ENCODE measurements at places on chromosomes 2 and 18.

DNA sequence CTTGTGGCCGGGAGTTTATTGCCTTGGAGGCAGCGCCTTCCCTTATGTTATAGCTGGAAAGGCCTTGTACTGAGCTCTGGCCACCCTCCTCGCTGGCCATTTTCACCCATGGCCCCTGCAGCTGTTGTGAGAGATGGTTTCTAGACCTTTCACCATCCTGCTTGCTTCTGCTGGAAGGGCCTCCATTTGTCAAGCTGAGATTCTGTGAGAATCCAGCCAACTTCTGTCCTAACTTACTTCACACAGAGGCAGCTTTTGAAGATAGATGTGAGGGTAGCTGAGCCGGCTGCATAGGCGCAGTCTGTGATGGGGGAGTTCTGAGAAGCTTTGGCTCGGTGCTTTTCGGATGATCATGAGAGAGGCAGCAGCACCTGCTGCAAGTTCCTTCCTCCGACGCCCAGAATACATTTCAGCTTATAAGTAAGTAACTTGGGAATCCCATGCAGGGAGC lies 8.7 kb downstream of the CTIF start:
- DNase-seq = no peak

- DNase-seq = no peak
These were observed 49.4 kb downstream of the PLEKHM3 start for GRCh38 chr2:207975921-207976320.

DNA sequence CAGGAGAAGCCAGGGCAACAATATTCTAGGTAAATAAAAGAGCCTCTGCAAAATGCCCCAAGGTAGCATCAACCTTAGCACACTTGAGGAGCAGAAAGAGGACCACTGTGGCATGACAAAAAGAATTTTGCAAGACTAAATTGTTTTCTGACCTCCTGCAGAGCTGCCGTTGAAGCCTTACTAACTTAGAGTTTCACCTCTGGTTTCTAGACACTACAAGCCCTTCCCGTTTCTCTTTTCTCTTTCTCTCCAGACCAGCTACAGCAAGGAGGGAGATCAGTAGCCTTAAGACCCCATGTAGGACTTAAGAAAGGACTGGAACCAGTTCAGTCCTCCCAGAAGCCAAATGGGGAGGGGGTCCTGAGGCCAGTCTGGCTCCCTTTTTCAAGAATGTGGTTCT lies 73.3 kb upstream of the SP3 start:
- DNase-seq = no peak

DNA sequence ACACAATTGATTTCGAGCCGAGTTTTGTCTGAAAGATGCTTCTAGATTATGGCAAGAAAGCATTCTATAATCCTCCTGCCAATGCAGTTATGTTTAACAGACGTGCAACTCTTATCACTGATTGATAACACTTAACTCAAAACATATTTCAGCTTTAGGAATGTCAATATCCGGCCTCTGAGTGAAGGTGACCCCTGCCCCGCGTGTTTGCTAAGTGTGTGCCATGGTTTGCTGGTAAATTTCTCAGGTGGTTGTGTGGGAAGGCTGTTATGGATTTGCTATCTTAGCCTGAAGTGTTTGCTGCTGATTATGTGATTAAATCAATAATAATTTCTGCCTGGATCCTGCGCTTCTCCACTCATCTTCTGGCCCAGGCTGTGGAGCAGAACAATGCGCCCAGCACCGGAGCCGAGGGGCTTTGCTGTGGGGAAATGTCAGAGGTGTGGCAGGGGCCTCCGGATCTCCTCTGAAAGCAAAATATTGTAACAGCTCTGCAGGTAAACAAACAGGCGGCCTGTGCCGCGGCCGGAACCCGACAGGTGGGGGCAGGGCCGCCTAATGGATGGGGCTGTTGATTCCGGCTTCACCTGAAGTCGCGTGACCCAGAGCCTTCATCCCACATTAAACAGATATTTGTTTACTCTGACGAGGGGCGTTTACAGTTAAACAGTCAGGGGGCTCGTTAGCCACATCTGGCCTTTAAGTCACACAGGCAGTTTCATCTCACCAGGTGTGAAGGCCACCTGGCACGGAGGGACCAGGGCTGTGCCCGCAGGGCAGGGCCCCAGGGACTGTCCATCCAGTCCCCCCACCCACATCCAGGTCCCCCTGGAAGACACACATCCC lies 210.7 kb upstream of the SALL3 start:
- no peak for DNase-seq

- DNase-seq = no peak
These were observed 49.2 kb downstream of the OXER1 start for GRCh38 chr2:42714686-42715085.

DNA sequence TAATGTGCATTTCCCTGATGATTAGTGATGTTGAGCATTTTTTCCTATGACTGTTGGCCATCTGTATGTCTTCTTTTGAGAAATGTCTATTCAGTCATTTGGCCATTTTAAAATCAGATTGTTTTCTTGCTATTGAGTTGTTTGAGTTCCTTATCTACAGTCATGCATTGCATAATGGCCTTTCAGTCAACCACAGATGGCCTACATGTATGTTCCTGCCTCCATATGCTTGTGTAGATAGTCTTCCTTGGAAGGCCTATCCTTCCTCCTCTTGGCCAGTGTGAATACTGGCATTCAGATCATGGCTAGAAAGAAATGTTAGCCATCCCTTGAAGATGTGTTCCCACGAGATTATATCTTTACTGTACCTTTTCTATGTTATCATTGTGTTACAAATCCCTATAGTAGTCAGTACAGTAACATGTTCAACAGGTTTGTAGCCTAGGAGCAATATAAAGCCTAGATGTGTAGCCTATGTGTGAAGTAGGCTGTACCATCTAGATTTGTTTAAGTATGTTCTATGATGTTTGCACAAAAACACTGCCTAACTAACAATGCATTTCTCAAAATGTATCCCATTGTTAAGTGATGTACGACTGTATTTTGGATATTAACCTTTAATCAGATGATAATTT lies 65.6 kb upstream of the CD302 start:
- no peak for DNase-seq

GRCh38 chr2:68850524-68850923 lies 20.7 kb downstream of the BMP10 start:
- no peak for DNase-seq

DNA sequence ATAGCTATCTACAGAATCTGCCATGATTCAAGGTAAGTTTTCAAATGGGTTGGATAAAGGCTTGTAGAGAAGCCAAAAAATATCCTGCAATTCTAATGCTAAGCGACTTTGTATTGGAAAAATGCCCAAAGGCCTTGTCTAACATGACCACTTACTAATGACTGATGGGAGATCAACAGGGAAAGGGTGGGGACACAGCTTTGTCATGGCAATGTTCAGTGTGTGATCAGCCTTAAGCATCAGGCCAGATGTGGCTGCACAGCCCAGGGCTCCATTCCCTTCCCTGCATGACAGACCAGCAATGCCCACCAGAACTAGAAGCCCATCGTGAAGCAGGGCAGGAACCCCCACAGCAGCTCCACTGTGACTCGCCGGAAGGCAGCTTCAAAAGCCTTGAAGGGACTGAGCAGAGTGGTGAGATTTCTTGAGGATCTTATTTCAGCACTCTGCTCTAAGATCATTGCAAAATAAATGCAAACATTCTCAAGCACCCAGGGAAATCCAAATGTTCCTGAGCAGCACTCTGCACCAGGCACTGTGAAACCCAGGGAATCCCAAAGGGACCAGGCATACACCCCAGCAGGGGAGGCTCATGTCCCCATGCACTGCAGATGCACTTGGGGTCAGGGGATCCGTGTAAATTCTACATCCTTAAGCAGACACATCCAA lies 517.9 kb upstream of the SMIM21 start:
- no peak for DNase-seq

- no peak for DNase-seq
These were observed 81.7 kb upstream of the SEC11C start for GRCh38 chr18:59057969-59058368.

- no peak for DNase-seq
These were observed 23.6 kb downstream of the SLC66A2 start for GRCh38 chr18:79927607-79928562.

GRCh38 chr18:24914171-24914525 lies 437.8 kb downstream of the ZNF521 start:
- no peak for DNase-seq

DNA sequence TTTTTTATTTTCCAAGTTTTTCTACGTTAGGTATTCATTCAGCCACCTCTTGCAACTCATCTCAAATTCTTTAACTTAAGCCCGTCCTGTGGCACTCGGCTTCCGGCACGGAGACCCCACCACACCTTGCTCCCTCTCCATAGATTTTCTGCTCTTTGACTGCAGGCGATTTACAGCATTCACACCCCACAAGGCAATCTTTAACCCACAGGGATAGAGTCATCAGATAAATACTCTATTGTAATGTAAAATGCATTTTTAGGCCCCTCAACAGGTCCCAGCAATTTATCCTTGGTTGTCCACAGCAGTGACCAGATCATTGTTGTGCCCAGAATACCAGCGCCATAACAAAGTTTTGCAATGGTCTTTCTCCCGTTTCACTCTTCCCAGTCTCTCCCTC lies 132.3 kb upstream of the EPHA4 start:
- DNase-seq = no peak

- no peak for DNase-seq
These were observed 265.5 kb downstream of the NAPG start for GRCh38 chr18:10791169-10791831.

- no peak for DNase-seq
These were observed 259.1 kb downstream of the XIRP2 start for GRCh38 chr2:167147271-167147941.

GRCh38 chr18:34648269-34648985 lies 61.7 kb upstream of the DTNA start:
- no peak for DNase-seq

DNA sequence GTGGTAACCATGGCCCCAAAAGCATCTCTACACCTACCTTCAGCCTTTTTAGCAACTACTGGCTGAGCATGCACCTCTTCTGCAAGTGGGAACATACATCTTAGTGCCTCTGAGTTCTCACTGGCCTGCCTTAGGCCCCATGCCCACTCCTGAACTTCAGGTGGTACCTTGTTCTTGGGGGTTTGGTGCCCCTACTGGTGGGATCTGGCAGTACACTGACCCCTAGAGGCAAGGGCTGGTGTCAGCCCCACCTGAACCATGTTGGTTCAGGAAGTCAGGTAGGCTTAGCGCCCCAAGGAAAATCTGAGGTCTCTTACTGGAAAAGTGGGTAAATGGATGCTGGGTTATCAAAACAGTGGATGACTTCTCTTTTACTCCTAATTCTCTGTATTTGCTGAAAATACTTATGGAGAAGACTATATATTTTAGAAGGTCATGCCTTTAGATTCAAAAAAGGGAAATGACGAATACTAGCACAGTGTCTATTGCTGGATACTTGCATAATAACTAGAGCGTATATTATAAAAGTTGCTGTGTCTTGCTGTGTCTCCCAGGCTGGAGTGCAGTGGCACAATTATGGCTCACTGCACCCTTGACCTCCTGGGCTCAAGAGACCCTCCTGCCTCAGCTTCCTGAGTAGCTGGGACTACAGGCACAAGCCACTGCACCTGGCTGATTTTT lies 84.6 kb downstream of the RAB31 start:
- DNase-seq = no peak

GRCh38 chr2:123747326-123747725 lies 277.8 kb upstream of the CNTNAP5 start:
- DNase-seq = no peak

DNA sequence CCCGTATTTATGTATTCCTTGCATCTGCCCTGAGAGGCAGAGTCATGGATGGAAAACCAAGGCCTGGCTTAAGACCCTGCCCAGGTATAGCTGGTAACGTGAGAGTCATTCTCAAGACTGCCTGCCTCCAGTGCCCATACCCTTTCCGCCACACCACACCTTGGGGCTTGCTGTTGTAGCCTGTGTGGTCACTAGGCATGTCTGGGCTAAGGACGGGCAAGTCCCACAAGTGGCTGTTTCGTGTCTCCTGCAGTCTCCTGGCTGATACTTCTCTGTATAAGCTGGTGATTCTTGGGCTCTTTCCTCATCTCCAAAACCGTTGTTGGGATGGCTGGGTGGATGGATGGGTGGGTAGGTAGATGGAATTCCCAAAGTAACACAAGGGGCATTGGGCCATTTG lies 269.8 kb downstream of the KLHL29 start:
- DNase-seq = no peak

GRCh38 chr18:44744161-44745121 lies 63.8 kb downstream of the SETBP1 start:
- DNase-seq = no peak

DNA sequence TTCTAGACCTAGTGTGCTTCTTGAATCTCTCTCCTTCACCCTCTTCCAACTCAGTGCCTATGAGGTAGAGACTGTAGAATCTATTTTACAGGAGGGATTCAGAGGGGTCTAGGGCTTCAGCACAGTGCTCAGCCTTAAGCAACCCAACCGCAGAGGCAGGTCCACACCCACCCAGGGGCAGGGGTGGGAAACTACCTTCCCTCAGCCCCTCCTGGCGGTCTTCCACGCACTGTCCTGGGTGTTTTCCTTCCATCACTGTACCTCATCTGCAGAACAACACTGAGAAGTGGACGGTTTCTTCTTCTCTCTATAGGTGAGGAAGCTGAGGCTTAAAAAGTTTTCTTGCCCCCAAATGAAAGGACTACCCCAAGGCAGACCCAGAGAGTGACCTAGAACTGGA lies 222.3 kb downstream of the ALK start:
- DNase-seq = no peak

GRCh38 chr2:55922291-55922907 lies 1.2 kb downstream of the EFEMP1 start:
- no peak for DNase-seq

DNA sequence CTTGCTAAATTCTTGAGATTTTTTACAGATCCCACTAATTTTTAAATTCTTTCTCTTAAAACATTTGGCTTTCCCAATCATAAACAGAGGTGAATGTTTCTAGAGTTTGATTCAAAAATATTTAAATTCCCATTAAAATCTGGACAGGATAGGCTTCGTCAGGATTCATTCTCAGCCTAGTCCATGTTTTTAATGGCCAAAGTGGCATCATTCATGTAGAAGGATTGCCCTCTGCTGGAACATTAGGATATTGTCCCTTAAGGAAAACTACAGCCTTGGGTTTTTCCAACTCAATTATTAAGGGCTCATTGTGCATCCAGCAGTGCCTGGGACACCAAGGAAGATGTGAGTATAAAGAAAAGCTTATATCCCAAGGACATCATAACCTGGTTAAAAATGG lies 71.7 kb downstream of the TPGS2 start:
- DNase-seq = peak; percentile 34

GRCh38 chr2:222709191-222709891 lies 37.9 kb downstream of the MOGAT1 start:
- DNase-seq = peak; percentile 46

DNA sequence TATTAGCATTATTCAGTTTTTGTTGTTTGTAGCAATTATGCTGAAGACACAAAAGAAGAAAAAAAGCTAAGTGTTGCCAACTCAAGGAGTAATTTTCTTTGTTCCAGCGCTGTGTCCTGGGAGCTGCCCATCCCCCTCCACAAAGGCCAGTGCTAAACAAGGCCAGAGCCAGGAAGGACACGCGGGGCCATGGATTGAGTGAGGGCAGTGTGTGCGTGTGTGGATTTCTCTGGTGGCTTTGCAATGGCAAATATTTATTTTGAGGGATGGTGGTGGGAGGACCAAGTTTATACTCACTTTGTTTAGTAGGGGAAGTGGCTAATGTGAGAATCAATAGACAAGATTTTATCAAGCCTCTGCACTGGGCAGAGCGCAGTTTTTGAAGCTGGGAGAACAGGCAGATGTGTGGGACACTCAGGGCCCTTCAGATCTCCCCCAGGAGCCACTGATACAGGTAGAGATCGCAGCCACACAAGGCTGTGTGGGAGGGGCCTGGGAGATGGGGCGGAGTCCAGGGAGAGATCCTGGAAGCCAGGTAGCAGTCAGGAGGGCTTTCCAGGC lies 11.4 kb downstream of the AGAP1 start:
- no peak for DNase-seq

Data from hematopoietic multipotent progenitor cell (in vitro differentiated cells).